Fibroblast of skin of abdomen (primary cell): ENCODE measurements at places on chromosomes 16 and 17.

DNA sequence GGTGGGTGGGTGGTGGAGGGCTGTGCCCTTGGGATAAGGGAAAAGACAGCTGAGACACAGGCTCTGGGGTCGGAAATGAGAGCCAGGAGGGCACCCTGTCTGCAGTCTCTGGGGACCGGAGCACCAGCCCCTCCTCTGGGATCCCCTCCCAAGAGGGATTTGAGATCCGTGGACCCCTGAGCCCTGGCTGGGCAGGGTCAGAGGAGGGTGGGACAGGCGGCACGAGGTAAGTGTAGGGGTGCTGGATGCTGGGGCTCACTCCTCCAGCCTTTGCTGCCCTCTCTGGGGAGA is 425 bp downstream of the SGSH start:
- DNase-seq, result no peak

GRCh38 chr16:10988164-10988803 is 43.9 kb downstream of the CLEC16A start:
- no peak for DNase-seq

- DNase-seq, result no peak
Measured at GRCh38 chr16:616733-617586, 13.8 kb upstream of the WFIKKN1 start.

DNA sequence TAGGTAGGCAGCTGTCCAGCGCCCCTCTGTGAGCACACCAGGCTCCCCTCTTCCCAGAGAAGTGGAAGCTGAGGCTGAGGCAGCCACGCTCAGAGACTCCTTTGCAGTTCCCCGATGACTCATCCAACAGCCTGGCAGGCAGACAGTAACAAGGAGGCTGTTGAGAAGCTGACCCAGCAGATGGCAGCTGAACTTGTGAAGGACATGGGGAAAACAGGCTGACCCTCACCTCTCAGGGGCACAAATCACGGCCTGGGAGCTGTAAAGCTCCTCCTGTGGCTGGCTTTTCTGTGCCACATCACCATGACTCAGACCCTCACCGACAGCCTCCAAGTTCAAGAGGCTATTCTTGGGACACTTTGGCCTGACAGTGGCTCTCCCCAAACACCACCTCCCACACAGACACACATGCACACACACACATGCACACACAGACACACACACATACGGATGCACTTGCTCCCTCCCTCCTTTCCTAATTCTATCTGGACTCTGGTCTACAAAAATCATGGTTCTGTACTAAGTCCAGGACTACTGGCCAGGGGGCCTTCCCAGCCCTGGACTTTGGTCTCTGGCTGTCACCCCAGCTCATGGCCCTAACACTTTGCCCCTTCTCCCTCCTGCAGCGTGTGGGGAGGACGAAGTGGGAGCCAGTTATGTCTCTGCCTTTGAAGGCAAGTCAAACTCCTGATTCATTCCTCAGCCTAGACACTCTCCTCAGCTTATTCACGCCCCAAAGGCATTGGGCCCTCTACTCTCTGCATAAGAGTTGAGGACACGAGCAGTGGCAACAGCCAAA is 23.2 kb downstream of the MAP3K14 start:
- peak; percentile 85 for DNase-seq

- peak; percentile 98 for DNase-seq
Measured at GRCh38 chr16:12158428-12158827, 181.9 kb downstream of the SNX29 start.

DNA sequence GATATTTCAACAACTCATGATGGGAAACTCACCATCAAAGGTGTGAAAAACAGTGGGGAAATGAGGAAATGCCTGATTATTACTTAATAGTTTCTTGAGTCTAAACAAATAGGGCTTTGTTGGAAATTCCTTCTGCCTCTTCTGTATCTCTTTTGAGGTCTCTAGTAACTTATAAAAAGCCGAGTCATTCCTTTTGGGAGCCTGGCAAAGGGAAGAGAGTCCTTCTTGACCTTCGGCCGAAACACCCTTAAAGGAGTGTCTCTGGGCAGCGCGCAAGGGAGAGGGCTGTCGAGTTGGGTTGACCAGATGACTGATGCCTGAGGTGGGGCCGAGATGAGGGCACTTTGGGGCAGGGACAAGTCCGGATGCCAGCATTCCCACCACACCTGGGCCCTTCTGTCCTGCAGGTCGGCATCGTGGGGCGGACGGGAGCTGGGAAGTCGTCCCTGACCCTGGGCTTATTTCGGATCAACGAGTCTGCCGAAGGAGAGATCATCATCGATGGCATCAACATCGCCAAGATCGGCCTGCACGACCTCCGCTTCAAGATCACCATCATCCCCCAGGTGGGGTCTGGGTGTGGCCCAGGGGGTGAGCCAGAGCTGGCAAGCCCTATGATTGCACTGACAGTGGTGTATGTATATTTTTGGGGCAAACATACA is 89.2 kb downstream of the ABCC6 start:
- DNase-seq, result no peak

GRCh38 chr16:87878704-87879103 is 9.4 kb upstream of the SLC7A5 start:
- DNase-seq, result no peak

DNA sequence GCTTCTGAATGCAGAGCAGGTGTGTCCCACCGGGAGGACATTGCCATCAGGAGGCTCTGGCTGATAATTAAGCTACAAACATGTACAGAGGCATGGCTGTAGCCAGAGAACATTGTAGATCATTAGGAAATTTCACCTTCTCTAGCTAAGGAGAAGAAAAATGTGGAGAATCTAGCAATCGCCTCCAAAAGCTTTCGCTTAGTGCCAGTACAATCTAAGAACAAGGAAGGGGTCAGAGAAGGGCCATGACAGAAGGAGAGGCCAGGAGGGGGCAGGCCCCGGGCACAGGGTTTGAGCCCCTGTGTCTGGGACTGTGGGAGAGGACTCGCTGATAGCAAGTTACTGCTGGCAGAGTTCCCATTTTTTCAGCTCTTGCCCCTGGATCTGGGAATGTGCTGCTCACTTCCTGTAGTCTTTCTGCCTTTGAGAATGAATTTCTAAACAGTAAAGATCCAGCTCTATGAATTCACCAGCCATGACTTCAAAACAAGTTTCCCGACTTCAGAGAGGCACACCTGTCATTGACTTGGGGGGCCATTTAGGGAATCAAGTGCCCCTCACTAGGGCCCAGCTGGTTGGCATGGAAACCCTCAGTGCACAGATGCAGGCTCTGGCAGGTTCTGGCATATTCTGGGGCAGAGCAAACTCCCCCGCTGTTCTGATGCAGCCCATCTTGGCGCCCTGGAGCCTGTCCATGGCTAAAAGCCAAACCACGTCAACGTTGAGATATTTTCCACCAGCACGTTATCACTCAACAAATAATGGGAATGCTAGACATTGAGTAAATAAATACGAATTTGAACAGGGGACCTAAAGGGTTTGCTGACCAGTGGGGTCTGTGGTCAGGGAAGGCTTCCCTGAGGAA is 59.5 kb upstream of the CACNG4 start:
- DNase-seq, result peak; percentile 24
